Stimulated activated CD8-positive, alpha-beta memory T cell treated with anti-CD3 and anti-CD28 coated beads, Interleukin-7, amount 100 ng/mL, for 1 hour (primary cell): ENCODE measurements at places on chromosomes 2 and 18.

DNA sequence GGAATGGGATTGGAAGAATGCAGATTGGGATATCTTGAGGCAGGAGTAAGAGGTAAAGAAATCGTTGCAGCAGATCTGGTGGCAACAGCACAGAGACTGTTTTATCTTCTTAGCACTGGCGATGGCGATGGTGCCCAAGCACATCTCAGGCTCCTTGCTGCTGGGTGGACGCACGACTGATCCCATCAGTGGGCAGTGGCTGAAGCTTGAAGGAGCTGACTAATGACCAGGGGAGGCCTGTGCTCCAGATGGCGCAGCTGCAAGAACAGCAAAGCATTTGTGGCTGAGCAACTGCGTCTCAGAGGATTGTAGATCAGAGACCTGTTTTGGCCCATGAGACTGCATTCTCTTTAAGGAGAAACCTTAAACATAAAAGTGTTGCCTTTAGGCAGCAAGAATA is 54.6 kb downstream of the GALR1 start:
- no peak for DNase-seq

- peak; percentile 51 for DNase-seq
Observed at GRCh38 chr2:101341901-101342624, 33.6 kb upstream of the RNF149 start.

DNA sequence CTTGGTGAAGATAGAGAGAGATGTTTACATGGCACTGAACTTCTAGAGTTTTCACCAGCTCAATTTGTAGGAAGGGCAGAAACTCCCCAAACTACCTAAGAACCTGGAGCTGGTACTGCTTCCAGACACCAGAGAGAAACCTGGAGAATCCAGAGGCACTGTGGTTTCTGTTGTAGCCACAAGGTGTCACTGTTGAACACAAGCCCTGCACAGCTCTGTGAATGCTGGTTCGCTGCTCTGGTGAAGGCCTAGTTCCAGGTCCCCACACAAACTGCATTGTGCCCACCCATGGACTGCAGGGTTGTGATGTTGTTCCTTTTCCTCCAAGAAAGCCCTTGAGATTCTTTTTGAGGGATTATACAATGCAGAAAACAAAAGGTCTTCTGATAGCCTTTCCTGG is 150.5 kb upstream of the HS6ST1 start:
- no peak for DNase-seq

- DNase-seq, result no peak
Observed at GRCh38 chr2:170573671-170574070, 141.5 kb upstream of the SP5 start.

DNA sequence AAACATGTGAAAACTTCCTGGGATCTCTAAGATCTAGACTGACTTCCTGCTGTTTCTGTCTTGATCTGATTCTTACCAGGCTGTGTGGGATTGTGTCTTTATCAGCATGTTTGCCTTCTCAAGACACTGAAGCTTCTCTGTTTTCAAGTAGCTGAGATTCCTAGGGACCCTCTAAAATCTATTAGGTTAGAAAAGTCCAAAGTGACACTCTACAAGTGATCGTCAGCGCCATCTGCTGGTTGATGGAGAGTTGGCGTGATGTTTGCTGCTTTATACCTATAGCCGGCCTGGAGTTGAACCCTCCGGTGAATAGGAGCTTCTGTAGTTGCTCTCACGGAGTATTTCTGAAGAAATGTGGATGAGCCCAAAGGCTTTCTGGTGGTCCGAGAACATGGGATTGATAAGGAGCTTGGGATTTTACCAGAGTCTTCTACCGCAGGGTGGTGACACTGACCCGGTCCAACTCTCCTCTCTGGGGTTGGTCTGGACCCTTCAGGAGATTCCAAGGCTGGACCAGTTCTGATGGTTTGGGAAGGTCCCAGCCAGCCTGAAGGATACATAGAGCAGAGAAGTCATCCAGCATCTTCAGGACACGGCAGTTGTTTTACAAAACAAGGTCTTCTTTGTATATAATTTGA is 96.0 kb upstream of the TTC39C start:
- peak; percentile 65 for DNase-seq

- DNase-seq, result no peak
Observed at GRCh38 chr2:39378968-39379367, 58.1 kb downstream of the MAP4K3 start.

- no peak for DNase-seq
Observed at GRCh38 chr18:8300751-8301410, 308.4 kb upstream of the RAB12 start.

DNA sequence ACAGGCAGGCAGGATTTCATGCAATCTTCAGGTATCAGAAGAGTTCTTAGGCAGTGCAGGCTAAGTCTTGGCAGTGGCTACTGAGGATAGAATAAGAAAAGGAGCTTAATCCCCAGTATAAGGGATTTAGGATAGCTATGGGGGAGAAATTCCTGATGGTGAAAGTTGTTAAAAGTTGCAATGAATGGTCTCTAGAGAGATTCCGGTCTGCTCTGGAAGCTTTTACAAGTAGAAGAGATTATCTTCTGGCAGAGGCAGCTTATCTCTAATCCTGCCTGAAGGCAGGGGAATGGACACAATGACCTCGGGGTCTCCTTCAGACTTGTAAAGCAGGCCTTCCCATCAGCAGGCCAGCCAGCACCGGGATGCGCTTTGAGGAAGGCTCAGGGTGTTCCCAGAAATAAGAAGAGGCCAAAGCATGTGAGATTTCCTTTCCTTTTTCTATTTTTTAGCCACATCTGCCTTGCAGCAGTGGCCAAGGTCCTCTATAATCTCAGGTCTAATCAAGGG is 253.9 kb upstream of the KLHL29 start:
- no peak for DNase-seq

- no peak for DNase-seq
Observed at GRCh38 chr18:3238742-3239141, 8.9 kb upstream of the MYL12A start.

DNA sequence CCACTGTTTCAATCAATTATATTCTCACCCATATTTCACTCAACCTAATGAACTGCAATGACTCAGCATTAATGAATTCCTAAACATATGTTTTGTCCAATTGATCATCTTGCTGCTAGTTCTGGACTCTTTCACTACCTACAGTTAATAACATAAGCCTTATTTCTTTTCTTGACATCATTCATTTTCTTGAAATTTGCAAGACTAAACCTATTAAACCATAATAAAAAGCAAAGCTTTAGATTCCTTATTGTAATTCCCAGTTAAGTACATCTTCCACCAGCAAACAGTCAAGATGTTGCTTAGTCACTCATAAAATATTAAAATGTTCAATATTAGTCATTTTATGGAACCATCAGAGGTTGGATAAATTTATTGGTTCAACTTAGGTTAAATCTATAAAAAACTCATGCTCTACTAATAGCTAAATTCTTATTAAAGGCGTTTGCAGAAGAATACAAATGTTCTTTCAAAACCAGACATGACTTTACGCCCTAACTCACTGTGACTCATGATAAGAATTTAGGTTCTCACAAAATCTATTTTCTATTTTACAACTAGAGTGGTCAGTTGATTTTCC is 599.4 kb downstream of the RNF144A start:
- no peak for DNase-seq

DNA sequence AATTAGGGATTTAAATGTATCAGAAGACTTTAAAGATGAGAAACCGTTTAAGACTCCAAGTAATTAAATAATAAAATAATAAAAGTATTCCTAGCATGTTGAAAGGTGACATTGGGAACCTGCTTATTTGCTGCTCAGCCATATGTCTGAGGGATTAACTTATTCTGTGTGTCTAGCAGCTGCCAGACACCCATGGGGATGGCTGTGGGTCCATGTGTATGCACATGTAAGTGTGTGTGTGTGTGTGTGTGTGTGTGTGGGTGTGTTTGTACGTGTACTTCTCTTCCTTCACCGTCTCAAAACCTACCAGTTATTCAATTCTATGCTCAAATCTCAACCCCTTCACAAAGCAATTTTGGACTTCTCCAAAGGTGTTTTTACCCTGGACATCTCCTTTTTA is 124.5 kb downstream of the SETBP1 start:
- DNase-seq, result no peak

- no peak for DNase-seq
Observed at GRCh38 chr2:234676109-234676782, 179.4 kb upstream of the ARL4C start.

DNA sequence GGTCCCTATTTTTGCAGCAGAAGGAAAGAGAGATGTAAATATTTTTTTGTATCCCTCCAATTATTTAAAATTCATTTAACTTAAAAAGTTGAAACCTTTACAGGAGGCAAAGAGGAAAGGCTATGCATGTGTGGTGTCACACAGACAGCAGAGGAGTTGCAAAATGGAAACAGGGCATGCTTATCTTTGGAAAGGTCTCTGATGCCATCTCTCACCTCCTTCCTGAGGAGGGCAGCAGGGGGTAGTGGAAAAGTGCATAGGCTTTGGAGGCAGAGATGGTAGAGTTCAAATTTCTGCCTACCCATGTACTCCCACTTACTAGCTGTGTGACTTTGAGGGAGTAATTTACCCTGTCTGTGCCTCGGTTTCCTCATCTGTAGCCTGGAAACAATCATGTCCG is 99.6 kb upstream of the MCFD2 start:
- DNase-seq, result no peak

- no peak for DNase-seq
Observed at GRCh38 chr18:7872569-7872968, 305.5 kb downstream of the PTPRM start.

- no peak for DNase-seq
Observed at GRCh38 chr2:230669386-230669950, 43.2 kb upstream of the CAB39 start.

GRCh38 chr2:174561972-174562370 is 35.6 kb downstream of the WIPF1 start:
- no peak for DNase-seq

DNA sequence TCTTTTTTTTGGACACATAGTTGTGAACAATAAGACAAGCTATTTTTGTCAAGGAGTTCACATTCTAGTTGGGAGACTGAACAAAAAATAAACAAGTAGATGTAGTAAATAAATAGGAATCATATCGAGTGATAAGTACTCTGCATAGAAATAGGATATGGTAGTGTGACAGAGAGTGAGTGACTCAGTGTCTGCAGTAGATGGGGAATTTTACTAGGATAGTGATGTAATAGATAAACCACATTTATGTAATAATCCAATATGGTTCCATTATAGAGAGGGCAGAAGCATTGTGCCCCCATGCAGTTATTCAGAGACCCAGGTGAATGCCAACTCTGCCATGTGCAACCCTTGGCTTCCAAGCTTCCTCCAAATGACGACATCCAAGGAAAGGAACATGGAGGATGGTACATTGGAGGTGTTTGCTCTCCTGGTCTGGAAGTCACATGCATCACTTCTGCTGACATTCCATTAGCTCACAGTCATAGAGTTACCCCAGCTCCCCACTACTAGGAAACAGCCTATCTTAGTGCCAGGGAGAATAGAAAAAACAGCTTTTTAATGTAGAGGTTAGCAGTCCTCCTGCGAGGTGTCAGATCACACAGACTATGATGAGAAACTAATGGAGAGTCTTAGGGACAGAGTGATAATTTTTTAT is 595.4 kb downstream of the NYAP2 start:
- no peak for DNase-seq

DNA sequence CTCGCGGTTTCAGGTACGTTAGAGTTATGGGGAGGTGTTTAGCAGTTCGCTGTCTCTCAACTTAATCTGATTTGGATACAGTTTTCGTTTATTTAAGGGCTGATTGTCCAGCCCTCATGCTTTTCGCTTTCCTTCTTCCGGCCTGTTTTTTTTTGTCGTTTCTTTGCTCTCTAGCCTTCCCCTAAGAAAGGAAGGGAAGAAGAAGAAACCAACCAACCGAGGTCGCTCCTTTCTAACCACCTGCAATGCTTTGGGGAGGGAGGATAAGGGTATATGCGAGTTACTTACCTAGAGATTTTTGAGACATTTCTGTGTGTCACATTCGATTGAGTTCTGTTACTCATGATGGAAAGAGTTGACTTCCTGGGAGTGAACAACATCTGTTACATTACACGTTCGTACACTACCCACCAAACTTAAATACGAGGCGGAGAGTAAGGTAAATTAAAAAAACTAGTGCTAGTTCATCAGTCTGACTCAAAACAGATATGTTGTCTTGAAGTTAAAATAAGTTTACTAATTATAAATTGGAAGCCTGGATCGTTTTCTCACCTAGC is 918 bp downstream of the EIF5B start:
- no peak for DNase-seq

GRCh38 chr2:128720080-128721022 is 401.7 kb upstream of the HS6ST1 start:
- DNase-seq, result no peak

DNA sequence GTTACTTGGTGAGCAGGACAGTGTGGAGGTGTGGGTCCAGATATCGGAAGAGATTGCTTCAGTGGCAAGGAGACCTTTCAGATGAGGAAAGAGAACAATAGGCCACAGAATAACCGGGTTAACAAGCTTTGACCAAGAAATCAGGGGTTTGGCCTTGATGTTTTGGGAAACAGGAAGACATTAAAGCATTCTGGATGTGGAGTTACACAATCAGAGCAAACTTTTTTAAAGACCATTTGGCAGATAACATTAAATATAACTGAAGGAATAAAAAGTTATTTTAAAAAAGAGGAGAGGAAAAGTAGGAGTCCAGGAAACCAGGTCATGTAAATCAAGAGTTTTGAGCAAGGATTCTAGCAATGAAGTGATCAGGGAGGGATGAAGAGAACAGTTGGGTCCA is 35.7 kb downstream of the TNFRSF11A start:
- no peak for DNase-seq

DNA sequence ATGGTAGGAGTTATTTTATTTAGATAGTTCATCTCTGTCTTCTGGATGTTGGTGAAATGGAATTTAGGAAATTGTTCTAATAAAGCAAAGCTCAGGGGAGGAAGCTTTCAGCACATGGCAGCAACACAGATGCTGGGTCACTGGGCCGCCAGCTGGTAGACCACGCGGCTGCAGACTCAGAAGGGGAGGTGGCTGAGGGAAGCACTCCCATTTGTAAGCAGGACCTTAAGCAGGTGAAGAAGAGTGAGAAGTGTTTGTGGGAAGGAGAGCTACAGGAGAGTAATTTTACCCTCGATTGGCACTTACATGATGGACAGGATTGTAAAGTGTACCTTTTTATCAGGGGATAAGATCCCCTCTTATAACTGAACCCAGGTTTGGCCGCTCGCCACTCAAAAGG is 24.4 kb downstream of the NMS start:
- DNase-seq, result no peak

- no peak for DNase-seq
Observed at GRCh38 chr2:219452361-219453317, 18.0 kb downstream of the SPEG start.

DNA sequence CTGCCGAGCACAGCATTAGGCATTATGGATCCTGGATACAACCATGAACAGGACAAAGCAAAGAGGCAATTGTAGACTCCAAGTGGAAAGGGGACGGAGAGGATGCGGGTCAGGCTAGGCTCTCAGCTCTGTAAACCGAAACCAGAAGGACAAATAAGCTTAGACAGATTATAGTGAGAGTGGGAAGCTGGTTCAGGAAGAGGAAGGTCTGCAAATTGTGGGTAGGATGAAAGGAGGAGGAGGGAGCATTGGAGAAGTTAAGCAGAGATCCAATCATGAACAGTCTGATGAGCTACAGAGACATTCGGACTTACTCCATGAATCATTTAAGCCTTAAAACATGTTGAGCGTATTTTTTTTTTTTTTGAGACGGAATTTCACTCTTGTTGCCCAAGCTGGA is 3.0 kb downstream of the MSH6 start:
- no peak for DNase-seq
